ENCODE measurements at places on chromosomes 2 and 18.

DNA sequence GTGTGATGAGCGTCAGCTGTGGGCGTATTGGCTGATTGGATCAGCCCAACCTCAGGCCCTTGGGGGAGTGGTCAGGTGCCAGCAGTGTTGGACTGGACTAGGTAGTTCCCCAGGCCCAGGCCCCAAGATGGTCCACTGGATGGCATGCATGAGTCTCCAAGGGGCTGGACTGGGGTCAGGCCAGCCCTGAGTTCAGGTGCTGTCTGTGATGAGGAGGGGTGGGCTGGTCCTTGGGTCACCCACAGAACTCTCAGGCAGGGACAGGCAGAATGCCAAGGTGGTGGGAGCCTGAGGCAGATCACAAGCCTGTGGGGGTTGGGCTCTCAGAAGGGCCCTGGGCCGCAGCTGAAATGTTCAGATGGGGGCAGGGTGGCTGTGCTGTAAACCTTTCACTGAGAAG is 59.5 kb upstream of the THUMPD2 start:
- DNase-seq = no peak

DNA sequence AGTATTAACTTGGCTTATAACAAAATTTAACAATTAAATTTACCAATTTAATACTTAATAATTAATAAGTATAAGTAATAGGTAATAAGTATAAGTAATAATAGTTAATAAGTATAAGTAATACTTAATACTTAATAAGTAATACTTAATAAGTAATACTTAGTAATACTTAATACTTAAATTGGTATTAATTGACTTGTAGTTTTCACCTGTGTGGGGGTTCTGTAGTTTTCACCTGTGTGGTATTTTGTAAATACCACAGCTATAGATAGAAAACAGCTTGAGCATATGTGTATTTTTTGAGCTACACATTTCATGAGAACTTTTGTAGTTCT is 55.4 kb downstream of the MAPRE2 start:
- DNase-seq = no peak

DNA sequence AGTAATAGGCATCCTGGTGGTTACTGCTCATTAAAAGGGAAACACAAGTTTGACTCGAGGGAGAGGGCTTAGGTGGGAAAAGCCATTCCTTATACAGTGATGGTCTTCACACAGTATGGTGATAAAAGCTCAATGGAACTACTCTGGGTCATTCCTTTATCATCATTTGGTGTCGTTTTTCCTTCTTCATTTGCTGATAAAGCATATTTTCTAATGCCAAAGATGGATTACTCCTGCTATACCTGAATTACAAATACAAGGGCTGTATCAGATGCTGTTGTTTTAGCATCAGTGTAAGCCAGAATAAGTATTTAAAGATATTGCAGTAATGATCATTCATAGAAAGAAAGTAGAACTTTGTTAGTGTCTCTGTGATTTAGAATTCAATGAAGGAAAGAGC is 563.7 kb downstream of the PLCL1 start:
- no peak for DNase-seq

- DNase-seq = no peak
Measured at GRCh38 chr18:79924814-79925731, 26.4 kb downstream of the SLC66A2 start.

DNA sequence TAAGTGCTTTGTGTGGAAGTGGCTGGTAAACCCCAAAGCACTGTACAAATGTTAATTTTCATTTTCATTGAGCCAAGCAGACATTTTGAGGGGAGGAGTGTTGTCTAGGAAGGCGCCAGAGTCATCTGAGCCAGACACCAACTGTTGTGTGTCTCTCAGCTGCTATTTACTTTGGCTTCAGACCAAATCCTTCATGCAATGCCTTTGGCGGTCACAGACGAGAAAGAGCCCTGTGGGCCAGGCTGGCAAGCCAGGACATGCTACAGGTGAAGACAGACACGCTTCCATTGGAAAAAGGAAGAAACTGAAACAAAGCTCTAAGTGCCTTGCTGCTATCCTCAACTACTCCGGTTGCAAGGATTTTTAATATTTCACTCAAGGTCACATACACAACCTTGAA is 115.4 kb upstream of the CDC42EP3 start:
- no peak for DNase-seq

DNA sequence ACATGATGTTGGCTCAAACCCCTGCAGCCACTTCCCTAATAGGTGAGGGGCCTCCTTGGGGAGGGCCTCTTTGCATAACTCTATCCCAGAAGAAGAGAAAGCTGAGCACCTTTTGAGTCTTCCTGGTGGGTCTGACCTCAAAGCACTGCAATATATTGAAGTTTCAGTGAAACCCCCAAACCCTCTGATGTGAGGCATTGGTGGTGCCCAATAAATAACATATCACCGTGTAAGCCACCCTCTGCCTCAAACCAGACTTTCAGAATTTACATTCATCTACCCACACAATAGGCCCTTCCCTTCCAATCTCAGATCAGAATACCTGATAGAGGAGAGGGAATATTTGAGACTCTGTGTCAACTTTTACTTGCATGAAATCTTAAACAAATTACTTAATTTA is 142.8 kb upstream of the STK17B start:
- DNase-seq = no peak

GRCh38 chr2:14516844-14517243 is 115.7 kb upstream of the LRATD1 start:
- no peak for DNase-seq

DNA sequence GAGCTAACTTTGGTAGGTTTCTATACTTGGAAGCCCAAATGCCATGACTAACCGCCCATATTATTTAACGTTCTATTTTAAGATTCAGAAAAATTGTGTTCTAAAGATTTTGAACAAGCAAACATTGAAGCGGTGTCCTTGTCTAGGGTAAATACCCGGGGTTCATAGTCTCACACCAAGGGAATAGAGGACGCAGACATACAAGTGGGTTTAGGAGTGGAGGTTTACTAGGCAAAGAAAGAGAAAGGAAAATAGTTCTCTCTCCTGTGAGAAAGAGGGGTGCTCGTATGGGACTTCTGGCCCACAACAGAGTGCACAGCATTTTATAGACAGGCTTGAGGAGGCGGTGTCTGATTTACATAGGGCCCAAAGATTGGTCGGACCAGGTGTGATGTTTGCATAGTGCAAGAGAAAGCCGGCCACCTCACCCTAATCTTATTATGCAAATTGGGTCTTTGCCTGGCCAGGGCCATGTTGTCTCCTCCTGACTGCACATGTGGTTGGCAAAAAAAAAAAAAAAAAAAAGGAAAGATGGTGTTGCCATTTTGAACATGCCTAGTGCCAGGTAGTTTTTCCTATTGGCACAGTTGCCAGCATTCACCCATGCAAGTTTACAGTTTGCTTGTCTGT is 1062.6 kb downstream of the LRP1B start:
- DNase-seq = no peak

DNA sequence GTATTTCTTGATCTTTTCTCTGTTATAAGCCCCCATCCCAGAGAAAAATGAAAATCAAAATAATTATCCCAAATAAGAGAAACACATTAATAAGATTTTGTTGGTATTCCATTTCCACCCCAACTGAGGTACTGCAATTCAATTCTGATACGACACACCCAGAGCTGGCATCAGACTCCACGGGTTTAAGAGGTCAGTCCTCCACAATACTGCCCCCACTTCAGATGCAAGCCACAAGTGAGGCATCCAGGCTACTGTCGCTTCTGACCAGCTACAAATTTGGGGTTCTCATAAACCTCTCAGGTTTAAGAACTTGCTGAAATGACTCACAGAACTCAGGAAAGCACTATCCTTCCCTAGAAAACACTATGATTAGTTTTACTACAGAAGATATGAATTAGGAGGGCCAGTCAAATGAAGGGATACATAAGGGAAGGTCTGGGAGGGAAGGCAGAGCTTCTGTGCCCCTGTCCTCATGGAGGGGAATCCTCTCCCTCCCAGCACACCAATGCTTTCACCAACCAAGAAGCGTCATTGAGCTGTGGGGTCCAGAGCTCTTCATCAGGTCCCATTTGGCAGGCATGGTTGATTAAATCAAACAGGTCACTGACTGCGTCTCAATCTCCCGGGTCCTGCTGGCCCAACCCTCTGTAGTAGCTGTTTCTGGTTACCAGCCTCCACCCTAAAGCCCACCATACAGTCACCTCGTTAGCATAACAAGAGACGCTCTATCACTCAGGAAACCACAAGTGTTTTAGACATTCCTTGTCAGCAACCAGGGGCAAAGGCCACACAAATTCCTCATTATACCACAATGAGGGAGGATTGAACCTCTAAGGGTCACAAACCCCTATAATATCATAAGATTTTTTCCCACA is 46.2 kb downstream of the IWS1 start:
- DNase-seq = no peak

Measured in activated naive CD4-positive, alpha-beta T cell treated with Interleukin-2 at 50 U/mL for 16 hours (primary cell).